ENCODE measurements at places on chromosomes 7 and 10.
A peak's percentile ranks its signal among the peaks of the same experiment; 100 is the strongest.

GRCh38 chr10:69179089-69179742 lies 818 bp upstream of the SUPV3L1 start:
- peak; percentile 13 for DNase-seq

- DNase-seq, result no peak
These were observed 27.9 kb upstream of the PCBD1 start for GRCh38 chr10:70916241-70916640.

GRCh38 chr10:77782328-77783061 lies 144.1 kb downstream of the DLG5 start:
- no peak for DNase-seq

- no peak for DNase-seq
These were observed 34.1 kb upstream of the CAPZA2 start for GRCh38 chr7:116828281-116828680.

DNA sequence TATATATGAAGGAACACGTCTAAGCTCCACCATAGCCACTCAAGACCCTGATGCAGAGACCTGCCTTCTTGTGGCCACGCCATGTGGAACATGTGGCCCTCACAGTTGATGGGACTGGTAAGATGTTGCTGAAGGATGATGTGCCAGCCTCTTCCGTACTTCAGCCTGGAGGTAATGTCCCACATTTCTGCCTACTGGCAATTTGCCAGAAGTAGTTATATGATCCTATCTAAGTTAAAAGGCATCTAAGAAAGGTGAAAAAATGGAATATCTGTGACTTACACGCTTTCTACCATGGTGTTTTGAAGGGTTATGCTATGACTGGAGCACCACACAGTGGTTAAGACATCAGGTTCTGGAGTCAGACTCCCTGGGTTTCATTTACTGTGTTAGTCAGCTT lies 948.7 kb upstream of the GHITM start:
- DNase-seq, result no peak

DNA sequence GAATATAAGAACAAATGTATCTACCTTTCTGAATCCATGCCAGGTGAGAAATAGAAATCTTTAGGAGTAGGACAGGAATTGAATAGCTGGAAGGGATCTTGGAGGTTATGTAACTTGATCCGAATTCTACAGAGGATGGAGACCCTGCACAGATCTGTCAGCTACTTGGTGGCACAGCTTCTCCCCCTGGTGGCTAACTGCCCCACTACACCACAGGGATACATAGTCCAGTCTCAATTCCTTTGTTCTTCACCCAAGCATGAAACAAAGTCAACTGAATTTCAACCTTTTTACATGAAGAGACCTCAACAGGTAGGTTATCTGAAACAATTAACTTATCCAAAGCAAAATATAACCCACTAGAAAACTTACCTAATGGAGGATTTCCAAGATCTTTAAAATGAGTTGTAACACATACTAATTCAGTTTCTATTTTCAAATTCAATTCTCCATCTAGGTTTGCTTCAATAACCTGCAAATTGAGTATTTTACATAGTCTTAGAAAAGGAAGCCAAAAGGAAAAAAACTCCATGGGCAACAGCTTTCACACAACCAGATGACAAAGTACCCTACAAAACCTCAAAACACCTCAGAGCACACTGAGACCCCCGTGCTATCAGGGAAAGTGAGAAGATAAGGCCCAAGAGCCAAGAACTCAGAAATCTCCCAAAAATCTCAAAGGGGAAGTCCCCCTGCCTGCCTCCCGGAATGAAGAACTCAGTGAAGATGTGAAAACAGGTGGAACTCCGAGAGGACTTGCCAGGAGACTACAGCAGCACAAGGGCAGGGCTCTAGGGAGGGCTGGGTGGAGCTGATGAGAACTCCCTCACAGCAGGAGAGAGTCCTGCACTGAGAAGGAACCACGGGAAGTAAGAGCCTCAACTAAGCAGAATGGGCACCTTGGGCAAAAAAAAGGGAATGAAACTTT lies 10.3 kb downstream of the HUS1 start:
- peak; percentile 16 for DNase-seq

- no peak for DNase-seq
These were observed 7.0 kb upstream of the PANK1 start for GRCh38 chr10:89651916-89652573.

GRCh38 chr7:19692111-19692828 lies 16.6 kb downstream of the POLR1F start:
- no peak for DNase-seq

GRCh38 chr10:33365871-33366411 lies 31.5 kb upstream of the NRP1 start:
- DNase-seq, result no peak

DNA sequence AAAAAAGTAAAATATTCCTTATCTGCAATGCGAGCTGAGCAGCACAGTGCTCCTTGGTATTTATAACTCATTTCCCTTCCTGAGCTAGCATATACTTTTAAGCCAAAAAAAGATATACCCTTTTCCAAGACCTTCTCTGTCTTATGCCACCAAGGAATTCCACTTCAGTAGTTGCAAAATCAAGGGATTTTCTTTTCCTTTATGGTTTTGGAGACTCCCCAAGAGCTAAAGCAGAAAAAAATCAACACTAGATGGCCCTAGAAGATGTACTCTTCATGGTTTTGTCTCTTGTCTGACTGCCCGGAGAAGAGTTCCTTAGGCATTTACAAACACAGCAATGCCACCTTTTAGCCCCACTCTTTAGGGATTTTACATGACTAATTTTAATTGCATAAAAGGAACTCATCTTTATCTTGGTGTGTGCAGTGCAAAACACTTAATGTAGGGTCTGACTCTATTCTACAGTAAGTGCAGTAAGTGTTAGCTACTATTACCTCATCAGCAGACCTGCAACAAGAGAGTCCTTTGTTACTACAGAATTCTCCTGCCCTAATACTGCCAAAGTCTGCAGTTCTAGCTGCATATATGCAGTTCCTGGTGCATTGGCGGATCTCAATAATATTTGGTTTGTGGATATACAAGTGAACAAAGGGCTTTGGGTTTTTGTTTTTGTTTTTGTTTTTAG lies 443.3 kb downstream of the GFRA1 start:
- no peak for DNase-seq

DNA sequence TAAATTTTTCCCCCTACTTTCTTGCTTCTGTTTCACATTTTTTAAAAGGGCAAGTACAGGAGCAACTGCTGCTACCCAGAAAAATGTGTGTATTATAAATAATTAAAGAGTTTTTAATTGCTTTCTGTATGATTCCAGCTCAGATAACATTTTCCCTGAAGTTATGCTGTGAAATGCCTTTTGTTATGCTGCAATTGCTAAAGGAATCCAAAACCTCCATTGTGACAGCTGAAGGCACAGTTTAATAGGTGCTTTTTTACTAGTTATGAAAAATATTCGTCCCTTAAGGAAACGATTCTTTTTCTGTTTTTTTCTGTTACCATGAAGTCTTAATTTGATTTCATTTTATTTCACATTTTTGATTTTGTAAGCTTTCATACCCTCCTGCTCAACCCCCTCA lies 83.2 kb downstream of the ZNRF2 start:
- DNase-seq, result no peak

DNA sequence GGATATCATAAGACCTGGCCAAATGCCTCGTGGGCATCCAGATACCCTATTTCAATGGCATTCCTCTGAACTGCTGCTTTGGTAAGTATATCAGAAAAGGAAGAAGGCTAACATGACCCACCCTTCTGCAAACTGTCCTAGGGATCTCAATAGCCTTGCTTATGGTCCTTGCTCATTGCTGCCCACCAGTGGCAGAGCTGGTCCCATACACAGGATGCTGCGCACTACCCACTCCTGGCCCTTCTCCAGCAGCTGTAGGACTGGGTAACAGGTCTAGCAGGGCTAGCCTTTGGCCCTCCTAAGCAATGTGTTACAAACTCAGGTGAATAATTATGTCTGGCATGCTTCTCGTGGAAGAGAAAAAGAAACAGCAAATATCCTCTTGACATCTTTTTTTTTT lies 72.5 kb downstream of the C10orf90 start:
- no peak for DNase-seq

- no peak for DNase-seq
These were observed 125.1 kb upstream of the LYZL1 start for GRCh38 chr10:29163746-29164145.

- no peak for DNase-seq
These were observed 33.4 kb upstream of the ADRB1 start for GRCh38 chr10:114010316-114010715.

- DNase-seq, result no peak
These were observed 56.5 kb upstream of the WIPF3 start for GRCh38 chr7:29749701-29750321.

GRCh38 chr10:3761021-3761686 lies 23.9 kb downstream of the KLF6 start:
- no peak for DNase-seq

DNA sequence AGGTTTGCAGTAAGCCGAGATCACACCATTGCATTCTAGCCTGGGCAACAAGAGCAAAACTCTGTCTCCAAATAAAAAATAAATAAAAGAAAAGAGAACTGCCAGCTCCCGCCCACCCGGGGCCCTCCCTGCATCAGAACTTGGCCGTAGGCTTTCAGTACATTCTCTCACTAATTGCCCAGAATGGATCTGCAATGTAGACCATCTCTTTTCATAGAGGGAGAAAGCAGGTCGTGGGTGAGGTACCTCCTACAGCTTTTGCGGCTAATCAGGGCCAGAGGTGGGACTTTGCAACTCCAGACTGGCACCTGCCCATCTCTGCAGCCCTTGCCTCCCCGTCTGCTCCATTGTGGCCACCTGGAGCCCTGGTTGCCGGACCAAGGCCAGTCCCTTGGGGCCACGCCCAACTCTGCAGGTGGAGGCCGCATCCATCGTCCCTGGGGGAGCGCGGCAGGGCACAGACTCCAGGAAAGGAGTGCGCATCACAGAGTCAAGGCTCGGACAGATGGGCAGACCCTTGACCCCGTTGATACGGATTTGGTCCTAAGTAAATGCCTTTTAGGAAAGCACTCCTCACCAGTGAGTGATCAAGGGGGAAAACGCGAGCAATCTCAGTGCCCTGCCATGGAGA lies 179.1 kb upstream of the SH2B2 start:
- DNase-seq, result no peak

- no peak for DNase-seq
These were observed 256.3 kb downstream of the GRID1 start for GRCh38 chr10:86110156-86110786.

DNA sequence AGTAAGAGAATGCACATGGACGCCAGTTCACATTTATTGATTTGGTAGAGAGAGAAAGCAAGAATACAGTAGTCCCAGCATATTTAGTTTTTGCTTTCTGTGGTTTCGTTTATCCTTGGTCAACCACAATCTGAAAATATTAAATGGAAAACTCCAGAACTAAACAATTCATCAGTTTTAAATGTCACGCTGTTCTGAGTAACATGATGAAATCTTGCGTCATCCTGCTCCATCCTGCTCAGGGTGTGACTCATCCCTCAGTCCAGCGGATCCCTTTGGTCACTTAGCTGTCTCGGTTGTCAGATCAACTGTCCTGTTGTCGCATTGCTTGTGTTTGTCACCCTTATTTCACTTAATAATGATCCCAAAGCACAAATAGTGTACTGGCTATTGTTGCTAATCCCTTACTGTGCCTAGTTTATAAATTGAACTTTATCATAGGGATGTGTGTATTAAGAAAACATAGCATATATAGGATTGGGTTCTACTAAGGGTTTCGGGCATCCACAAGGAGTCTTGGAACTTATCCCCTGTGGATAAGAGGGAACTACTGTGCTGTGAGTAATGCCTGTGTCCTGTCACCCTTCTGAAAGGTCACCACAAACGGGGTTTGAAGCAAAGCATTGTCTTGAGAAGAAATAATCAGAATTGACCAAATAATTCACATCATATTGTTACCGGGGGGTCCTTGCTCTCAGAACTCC lies 73.6 kb downstream of the OTUD1 start:
- no peak for DNase-seq

- DNase-seq, result no peak
These were observed 315.7 kb downstream of the TNS3 start for GRCh38 chr7:47266131-47266706.

- DNase-seq, result no peak
These were observed 173.3 kb downstream of the RAPGEF5 start for GRCh38 chr7:22183522-22184280.

DNA sequence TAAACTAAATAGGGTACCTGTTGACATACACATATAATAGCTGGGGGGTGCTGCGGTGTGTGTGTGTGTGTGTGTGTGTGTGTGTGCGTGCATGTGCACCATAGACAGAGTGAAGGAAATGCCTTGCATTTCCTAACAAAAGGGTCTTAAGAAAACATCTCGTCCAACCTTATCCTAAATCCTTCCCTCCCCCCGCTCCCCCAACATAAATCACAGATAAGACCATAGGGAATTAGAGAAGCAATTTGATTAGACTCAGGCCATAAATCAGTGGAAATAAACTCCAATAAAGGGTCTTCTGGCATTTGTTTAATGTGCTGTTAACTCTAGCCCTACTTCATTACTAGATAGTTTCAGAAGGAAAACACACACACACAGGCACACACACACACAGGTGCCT lies 148.5 kb downstream of the PPP1R17 start:
- DNase-seq, result no peak

DNA sequence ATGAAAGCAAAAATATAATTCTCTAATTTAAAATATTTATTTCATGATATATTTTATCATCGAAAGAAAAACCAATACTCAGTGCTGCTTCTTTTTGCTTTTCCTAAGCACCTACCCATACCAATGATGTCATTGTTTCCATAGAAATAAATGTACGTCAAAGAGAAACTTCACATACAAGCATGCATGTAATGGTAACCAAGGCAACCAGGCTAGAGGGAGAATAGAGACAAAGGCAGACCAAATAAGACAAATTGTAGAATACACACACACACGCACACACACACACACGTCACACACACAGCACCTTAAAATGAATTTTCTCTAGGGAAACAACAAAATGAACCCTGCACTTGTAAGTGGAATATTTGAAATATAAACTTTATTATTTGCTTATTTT lies 75.5 kb downstream of the MACC1 start:
- DNase-seq, result no peak

GRCh38 chr10:2076528-2076927 lies 339.2 kb upstream of the ADARB2 start:
- no peak for DNase-seq

GRCh38 chr10:69579464-69580060 lies 6.3 kb upstream of the NEUROG3 start:
- DNase-seq, result no peak

DNA sequence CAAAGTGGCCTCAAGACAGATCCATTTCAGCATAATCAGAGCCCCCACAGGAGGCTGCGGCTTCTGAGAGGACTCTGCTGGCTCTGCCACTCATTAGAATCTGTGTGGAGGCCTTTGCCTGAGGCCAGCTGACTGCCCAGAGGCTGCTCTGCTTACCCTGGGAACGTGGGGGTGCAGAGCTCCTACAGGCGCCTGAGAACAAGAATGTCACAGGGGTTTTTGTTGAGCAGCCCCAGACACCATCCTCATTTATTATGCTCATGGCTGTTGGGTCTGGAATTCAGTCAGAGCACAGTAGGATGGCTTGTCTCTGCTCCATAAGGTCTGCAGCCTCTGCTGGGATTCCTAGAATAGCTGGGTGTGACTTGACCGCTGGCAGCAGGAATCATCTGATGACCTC lies 101.8 kb upstream of the GDF10 start:
- no peak for DNase-seq
